ENCODE measurements at places on chromosomes 1 and 21.
A peak's percentile ranks its signal among the peaks of the same experiment; 100 is the strongest.

GRCh38 chr21:17003763-17004373 lies 509.0 kb upstream of the CXADR start:
- DNase-seq, result no peak

DNA sequence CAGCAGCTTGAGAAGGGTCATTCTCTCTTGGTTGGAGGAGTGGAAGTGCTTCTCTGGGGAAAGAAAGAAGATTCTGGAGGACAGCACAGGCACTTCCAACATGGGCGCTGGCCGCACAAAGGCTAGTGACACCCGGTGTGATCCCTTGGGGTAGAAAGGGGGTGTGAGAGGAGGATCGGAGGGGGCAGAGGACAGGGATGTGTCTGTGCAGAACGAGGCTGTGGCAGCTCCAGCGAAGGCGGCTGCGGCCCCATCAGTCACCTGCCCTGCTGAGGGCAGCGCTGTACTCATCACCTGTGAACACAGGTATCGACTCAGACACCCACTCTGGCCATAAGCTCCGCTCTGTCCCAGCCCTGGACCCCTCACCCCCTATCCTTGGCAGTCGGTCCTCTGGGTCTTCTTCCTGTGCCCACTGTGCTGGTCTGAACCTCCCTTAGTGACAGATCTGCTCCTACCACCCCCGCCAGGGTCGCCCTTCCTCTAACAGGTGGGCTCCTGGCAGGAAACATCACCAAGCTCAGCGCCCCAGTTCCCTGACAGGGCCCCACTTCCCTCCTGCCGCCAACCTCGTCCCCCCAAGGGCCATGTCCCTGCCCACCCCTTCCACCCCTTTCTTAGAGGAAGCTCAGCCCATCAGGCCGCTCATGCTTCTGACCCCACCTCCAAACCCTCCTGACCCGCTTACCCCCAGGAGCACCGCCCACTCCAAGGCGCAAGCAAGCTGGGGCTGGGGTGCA lies 20.1 kb downstream of the TP73 start:
- DNase-seq, result no peak

DNA sequence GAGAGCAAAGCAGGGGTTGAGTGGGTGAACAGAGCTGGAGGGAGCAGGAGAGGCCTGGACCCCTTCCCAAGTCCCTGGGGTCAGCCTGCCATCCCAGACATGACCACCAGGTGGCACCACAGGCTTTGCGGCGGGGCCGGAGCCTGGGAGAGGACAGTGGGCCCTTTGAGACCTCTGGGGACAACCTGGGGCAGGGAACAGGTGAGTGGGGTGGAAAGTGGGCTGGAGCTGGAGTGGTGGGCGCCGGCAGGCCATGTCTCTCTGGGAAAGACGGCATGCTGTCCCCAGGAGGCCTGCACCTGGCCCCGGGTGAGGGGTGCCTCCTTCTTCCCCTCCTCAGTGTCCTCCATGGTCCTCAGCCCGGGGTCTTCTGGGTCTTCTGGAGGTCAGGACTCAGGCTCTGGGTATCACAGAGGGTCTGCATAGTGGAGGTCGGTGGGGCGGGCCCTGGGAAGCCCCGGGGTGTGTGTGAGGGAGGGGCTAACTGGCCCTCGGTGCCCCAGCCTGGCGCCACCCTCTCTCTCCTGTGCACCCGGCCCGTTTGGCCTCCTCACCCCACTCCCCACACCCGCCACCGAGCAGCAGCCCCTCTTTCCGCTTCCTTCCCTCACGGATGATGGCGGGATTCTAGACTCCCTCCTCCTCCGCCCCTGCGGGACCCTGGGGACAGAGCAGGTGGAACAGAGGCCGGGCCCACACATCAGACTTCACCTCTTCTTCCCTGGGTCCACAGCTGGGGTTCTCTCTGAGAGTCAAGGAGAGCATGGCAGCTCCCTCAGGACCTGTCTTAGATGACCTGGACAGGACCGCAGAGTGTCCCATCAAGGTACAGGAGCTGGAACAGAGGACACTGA lies 28.5 kb upstream of the PKP1 start:
- no peak for DNase-seq

GRCh38 chr1:98184856-98185255 lies 264.0 kb upstream of the DPYD start:
- DNase-seq, result no peak

- no peak for DNase-seq
These were observed 124.0 kb upstream of the SPATA6 start for GRCh38 chr1:48596046-48596445.

DNA sequence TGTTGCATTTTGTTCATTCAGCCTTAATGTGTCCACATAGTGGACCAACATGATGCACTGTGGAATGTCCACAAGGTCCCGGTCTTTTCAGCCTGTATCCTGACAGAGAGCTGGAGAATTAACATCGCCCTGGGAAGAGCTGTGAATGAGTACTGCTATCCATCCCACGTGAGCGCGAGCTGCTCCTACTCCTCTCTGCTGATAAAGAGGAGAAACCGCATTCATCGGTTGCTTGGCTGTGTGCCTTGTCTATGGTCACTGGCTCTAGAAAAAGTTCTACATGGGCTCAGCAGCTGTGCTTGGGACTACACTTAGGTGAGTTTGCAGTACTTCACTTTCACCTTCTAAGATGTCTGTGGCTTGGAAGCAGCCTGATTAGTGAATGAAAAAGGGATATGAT lies 31.1 kb upstream of the IGSF5 start:
- no peak for DNase-seq

GRCh38 chr1:13538832-13539231 lies 25.0 kb upstream of the LRRC38 start:
- no peak for DNase-seq

DNA sequence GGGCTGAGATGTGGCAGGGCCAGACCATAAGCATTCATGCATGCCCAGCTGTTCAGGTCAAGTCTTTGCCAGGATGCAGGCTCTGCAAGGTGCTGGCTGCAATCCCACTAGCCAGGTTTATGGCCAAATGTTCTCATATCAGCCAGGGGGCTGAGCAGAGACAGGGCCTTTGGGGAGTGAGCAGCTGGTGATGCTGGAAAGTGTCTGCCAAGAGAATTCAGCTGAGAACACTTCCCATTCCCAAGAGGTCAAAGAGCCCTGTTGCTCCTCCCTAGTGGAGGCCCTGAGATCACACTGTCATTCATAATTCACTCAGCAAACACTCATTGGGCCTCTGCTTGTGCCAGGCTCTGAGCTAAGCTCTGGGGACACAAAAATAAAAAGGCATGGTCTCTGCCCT lies 150.3 kb downstream of the DMRTA2 start:
- DNase-seq, result no peak

DNA sequence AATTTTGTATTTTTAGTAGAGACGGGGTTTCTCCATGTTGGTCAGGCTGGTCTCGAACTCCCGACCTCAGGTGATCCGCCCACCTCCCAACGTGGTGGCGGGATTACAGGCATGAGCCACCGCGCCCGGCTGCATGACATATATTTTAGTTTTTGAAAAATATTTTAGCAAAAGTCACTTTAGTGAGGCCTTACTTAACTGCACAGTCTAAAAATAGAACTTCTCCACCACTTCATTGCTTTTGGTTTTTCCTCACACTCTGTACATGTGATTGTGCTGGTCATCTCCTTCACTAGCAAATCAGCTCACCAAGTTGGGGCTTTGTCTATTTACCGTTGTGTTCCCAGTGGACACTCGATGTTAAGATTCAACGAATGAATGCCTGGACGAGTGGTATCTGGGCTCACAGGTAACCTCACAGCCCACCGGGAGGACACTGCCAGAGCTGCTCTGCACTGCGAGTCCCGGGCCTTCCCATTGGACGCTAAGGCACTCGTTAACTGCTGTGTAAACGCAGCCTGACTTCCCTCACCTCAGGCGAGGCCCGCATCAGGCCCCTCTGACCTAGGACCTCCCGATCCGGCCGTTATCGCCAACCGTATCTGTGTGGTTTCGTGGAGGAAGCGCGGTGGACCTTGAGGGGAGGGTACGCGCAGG lies 14.0 kb upstream of the ZNF692 start:
- DNase-seq, result peak; percentile 67

DNA sequence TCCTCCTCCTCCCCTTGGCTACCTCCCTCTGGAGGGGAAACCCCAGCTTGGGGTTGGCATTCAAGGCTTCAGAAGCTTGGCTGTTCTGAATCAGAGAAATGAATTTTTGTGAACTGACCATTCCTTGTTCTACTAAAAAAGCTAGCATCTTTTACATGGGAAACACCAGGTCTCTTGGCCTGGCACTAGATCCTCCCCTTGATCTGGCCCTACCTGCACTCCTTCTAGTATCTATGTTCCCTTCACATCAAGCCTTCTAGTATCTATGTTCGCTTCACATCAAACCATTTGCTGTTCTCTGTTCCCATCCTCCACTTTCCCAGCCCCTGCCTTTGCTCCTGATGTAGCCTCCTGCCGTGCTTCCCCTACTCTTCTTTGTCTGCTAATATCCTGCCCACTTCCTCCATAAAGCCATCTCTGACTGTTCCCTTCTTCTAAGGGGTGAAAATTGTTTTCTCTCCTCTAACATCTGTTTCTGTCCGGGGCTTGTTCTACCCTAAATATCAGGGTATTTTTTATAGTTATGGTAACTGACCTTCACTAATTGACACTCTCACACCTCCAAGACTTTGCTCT lies 25.8 kb downstream of the FAM151A start:
- no peak for DNase-seq

All from heart left ventricle (tissue), 16 donors.